Fibroblast of pulmonary artery (primary cell): ENCODE measurements at places on chromosomes 4 and X.

DNA sequence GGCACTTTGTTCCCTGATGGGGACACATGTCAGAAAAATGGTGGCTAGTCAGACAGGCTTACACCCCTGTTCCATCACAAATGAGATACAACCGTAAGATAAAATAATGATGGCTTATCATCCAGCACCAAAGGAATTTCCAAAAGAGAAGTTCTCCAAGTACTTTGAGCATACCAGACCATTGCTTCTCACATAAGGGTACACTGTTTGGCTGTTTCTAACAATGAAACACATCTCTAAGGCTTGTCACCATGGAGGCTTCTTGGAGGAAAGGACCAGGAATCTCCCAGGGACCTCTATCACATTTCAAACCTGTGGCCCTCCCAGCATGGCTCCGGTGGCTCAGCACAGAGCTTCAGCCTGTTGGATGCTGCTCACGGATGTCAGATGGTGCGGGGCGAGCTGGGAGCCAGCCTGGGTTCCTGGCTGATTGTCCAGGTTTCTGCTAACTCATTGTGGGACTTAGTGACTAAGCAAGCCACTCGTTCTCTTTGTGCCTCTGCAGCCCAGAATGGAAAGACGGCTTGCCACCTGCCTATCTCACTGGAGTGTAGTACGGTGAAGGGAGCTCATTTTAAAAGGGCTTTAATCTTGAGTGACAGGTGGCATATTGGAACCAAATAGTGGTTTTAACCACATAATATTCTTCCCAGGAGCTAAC is 54.5 kb downstream of the FHDC1 start:
- no peak for DNase-seq

DNA sequence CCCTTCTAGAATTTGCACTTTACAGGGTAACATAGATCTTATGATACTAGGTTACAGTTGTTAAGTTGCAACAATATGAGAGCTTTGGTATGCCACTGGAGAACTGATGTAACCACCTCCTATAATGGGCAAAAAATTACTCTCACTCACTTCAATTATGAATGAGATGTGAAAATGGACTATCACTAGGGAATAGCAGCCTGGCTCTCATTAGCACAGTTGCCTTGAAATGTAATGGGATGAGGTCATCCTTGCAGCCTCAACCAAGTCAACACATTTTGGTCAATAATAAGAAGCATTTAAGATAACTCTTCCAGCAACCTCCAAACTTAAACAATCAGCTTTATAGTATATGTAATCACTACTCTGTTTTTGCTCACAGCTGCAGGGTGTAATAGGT is 69.4 kb downstream of the TBC1D9 start:
- DNase-seq: no peak

GRCh38 chr4:60313611-60314178 is 886.4 kb upstream of the ADGRL3 start:
- peak; percentile 3 for DNase-seq

DNA sequence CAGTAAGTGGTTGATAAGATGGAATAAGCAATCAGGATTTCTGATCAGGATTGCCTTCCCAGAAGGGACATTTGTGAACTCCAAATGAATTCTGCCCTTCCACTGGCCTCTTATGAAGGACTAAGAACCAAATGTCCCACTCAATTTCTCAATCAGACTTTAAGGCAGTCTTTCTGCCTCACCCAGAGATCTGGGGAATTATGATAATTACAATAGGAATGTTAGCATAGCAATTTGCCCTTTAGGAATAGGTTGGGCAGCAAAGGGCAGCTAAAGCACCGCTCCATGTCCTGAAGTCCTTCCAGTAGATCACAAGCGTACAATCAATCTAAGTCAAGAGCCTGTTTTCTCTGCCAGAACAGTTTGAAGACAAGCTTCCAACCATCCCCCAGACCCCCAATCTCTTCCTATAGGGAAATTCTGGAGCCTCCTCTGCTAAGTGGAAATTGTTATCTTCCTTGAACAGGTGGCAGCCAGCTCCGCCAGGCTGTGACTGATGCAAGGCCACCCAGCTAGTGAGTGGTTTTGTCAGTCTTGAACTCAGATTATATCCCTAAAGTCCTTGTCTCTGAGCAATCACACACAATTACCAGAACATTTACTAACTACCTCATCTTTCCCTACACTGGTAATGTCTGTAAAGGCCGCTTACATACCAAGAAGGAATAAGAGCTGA is 18.6 kb downstream of the NKX3-2 start:
- no peak for DNase-seq

DNA sequence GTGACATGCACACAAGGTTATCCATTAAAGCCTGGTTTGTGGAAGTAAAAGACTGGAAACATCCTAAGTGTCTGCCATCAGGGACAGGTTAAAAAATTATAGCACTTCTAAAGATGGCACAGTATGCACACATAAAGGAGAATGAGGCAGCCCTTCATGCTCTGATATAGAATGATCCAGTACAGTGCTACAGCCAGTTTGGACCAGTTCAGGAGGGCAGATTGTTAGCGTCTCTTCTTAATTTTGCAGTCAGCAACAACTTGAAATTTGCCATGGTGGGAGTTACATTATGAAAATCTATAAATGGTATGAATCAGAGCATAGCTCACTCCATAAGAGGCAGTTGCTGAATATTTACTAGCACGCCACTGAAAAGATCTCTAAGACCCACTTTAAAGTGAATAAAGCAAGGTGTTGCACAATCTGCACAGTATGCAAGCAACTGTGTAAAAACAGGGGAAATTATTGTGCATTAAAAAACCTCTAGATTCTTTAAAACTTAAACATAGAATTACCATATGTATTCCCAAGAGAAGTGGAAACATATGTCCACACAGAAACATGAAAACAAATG is 20.3 kb upstream of the SOD3 start:
- no peak for DNase-seq

GRCh38 chr4:53314252-53314651 is 51.6 kb downstream of the SCFD2 start:
- no peak for DNase-seq

- peak; percentile 14 for DNase-seq
Observed at GRCh38 chrX:134935276-134935675, 55.5 kb upstream of the SMIM10 start.

DNA sequence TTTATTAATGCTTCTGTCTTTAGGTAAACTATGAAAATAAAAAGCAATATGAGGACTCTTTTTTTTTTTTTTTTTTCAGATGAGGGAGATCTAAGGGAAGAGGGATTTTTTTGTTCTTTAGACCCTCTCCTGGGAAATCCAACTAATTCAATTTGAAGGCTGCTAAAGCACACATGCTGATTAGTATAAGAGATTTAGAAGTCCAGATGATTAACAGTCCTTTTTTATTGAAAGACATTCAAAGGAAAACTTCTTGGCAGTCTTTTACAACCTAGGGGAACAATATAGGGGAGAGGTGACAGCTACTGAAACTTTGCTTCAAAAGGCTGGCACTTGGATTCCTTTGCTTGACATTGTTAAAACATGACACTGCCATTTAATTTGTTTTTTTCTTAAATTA is 602.5 kb downstream of the RAPGEF2 start:
- no peak for DNase-seq

- no peak for DNase-seq
Observed at GRCh38 chr4:114595207-114595606, 3.4 kb upstream of the UGT8 start.

DNA sequence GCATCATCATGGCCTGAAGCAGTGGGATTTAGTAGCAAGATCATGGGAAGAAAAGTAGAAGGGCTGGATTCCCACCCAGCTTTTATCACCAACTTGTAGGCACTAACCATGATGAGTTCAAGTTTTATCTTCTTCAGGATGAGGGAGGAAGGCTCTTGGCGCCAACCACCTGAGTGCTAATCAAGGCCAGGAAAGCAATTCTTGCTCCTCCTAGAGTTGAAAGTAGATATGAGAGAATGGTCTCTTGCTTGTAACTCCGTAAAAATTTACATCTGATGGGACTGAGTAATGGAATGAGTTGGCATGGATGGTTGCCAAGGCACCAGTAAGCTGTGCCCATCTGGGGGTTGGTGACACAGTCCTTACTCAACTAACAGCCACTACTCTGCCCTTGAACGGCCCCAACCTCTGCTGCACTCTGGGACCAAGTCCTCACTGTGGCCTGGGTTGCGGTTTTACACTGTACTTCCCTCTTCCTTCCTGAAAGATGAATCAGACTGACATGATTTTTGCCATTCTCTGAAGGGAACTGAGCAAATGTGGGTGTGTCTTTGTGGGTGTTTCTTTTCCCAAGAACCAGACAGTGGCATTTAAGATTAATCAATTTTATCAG is 39.4 kb upstream of the NDP start:
- DNase-seq: peak; percentile 61

- DNase-seq: peak; percentile 83
Observed at GRCh38 chr4:40325406-40326019, 9.6 kb upstream of the CHRNA9 start.

GRCh38 chr4:170591076-170591475 is 501.3 kb upstream of the AADAT start:
- DNase-seq: no peak

DNA sequence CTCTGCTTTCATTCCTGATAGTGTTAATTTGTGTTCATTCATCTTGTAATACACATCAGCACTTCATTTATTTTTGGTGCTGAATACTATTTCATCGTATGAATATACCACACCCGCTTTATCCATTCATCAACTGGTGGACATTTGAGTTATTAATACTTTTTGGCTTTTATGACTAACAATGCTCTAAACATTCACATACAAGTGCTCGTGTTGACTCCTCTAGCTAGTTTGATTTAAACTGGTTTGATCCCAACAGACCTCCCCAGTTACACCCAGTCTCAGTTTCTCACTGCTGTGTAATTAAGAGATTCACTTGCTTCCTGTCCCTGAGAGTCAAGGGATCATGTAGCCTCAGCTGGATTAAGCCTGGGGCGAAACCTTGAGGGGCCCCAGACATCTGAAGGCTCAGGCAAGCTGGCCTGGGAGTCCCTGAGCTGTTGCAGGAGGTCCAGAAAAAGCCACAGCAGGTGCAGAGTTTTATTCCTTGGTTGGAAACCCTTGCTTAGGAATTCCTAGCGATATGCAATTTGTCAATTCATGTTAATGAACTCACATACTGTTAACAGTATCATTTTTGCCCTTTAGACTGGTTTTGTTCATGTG is 52.8 kb upstream of the CLDN24 start:
- no peak for DNase-seq

DNA sequence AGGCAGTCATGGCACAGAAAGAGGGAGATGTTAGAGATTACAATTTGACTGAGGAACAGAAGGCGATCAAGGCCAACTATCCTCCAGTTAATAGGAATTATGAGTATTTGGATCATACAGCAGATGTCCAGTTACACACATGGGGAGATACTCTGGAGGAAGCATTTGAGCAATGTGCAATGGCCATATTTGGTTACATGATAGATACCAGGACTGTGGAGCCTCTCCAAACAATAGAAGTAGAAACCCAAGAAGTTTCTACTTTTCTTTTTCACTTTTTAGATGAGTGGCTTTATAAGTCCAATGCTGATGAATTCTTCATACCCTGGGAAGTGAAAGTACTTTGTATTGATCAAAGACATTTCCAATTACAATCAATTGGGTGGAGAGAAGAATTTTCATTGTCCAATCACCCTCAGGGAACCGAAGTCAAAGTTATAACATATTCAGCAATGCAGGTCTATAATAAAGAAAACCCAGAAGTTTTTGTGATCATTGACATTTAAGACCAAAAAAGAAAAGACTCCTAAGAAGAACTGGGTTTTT is 139.1 kb downstream of the MAB21L2 start:
- peak; percentile 34 for DNase-seq

DNA sequence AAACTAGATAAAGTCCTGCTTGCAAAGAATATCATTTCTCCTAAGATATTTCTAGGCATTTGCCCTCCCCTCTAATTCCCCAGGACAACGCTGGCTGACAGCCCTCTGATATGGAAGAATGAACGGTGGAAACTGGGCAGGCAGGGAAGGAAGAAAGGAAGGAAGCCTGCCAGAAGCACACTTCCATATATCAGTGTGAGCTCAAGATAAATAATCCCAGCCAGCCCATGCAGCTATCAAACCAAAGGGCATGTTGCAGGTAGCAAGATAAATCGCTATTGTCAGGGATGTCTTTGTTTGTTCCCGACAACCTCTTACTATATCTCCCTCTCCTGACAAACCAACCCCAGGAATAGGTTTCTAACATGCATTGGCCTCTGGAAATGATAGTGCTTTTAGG is 412.8 kb downstream of the HNRNPD start:
- DNase-seq: no peak

DNA sequence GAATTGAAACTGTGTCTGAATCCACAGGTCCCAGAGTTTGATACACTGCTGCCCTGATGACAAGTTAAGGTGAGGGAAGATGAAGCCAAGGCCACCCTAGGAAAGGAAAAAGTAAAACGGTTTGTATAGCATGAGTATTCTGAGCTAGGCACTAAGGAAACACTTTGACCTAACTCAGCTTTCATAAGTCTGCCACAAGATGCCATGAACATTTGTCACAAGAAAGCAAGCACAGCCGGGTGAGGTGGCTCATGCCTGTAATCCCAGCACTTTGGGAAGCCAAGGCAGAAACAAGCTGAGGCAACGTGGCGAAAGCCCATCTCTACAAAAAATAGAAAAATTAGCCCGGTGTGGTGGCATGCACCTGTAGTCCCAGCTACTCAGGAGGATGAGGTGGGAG is 34.2 kb downstream of the ELOVL6 start:
- DNase-seq: peak; percentile 11

DNA sequence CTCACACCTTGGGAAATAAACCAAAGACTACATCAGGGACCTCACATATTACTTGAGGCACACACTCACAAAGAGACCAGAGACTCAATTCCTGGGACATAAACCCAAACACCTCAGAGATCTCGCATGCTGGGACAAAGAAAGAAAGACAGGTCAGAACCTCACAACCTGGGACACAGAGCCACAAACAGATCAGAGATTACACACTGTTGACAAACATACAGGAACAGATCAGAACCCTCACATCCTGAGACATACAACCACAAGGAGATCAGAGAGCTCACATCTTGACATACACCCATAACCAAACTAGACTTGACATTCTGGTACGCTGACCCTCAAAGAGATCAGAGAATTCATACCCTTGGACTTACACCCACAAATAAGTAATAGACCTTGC is 17.3 kb downstream of the SUV39H1 start:
- DNase-seq: no peak

DNA sequence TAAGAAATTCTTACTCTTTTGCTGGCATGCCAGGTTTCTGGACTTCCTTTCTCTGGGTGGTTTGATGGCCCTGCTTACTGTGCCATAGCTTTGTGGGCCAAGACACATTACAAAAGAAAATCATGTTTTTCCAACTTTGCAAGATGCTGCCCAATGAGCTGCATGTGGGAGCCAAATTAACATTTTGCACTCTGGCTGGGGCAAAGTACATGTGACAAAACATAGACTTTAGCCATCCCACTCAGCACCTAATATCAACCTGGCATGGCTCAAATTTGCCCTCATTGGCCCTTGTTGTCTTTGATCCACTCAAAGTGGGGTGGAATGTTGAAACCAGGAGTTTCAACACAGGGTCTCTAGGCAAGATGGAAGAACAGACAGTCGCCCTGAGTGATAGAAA is 40.0 kb upstream of the DYNLT3 start:
- DNase-seq: no peak
